ENCODE measurements at places on chromosomes 5 and 9. TPM values are rescaled to one million over a fixed set of nuclear protein-coding genes. Genes with fewer than 3 reads are reported as not detected.

The HMMR gene
- polyA plus RNA-seq, result 2.1 TPM

The ITGA1 gene
- 7.7 TPM for polyA plus RNA-seq

The SH3PXD2B gene
- polyA plus RNA-seq, result 3.0 TPM

The BTNL9 gene
- 18.5 TPM for polyA plus RNA-seq

The DMRT3 gene
- polyA plus RNA-seq, result 0.22 TPM

The MLANA gene
- not detected for polyA plus RNA-seq

All from esophagus (tissue), 2 donors.